ENCODE measurements at places on chromosomes 6 and 20.
A peak's percentile ranks its signal among the peaks of the same experiment; 100 is the strongest.

- no peak for DNase-seq
These were observed 96.8 kb upstream of the LY86 start for GRCh38 chr6:6491761-6492160.

GRCh38 chr6:95690328-95690727, 113.0 kb downstream of the MANEA start:
- DNase-seq = no peak

GRCh38 chr6:151592449-151593159, 98.8 kb downstream of the CCDC170 start:
- no peak for DNase-seq

GRCh38 chr6:57087916-57088315, 2.1 kb upstream of the ZNF451 start:
- no peak for DNase-seq

DNA sequence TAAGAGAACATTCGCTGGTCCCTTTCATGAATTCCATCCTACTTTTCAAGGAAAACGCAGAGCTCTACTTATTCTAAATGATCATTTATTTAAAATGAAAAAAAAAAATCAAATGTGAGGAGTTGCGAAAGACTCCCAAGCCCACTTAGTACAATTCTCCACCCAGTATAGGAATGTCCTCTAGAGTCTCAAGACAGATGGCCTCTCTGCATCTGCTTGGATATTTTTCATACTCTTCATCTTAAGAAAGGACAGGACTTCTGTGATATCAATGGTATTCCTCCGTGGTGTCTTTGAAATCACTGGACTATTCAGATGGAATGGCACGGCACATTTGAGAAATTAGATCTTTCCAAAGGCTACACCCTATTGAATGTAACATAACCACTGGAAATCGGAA, 107.1 kb downstream of the PTPRK start:
- no peak for DNase-seq

DNA sequence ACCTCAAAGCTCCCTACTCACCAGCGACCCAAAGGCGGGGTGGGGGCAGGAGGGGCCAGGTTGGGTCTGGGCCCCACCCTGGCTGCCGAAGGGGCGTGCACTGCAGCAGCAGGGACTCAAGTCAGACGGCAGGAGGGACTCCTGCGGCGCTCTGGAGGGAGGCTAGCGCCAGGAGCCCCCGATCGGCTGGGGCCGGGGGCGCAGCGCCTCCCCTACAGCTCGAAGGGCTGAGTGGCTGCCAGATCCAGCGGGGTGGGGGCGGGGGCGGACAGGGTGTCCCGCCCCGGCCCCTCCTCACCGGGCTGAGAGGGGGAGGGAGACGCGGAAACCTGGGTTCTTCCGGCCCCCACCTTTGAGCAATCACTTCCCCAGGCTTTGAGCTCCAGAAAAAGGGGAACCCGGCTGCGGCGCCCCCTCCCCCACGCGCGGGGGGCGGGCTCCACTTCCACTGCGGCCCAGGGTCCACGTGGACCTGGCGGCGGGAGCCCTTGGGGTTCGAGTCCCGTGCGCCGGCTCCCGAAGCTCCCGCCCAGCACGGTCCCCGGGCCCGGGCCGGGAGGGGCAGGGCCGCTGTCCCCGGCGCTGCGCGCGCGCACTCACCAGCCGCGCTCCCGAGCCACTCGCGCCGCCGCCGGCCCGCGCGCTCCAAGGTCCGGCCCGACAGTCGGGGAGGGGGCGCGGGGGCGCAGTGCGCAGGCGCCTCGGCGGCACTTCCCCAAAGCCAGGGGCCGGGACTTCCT, at the start of gene RGS19:
TSS of gene RGS19 (minus strand) at position 246 of the 740 bp plus-strand sequence. CDS start 2,632 bp downstream, outside the sequence.
- DNase-seq = peak; percentile 93

DNA sequence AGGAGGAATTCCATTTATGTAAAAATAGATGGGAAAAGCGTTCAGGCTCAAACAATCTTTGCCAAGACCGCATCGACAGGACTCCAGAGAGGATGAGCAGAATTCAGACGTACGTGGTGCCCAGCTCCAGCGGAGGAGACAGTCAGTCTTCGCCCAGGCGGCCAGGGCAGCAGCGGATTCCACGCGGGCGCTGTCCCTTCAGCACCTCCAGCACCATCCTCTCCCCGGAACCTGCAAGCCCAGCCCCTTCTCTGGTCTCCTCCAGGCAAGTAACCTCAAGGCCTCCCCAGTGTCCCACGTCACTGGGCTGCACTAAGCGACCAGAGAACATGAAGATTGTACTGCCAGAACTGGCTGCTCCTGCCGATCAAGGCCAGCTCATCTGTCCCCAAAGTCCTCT, 2.8 kb upstream of the KCNQ2 start:
- DNase-seq = peak; percentile 69

GRCh38 chr6:89024456-89024855, 56.1 kb upstream of the PNRC1 start:
- no peak for DNase-seq

DNA sequence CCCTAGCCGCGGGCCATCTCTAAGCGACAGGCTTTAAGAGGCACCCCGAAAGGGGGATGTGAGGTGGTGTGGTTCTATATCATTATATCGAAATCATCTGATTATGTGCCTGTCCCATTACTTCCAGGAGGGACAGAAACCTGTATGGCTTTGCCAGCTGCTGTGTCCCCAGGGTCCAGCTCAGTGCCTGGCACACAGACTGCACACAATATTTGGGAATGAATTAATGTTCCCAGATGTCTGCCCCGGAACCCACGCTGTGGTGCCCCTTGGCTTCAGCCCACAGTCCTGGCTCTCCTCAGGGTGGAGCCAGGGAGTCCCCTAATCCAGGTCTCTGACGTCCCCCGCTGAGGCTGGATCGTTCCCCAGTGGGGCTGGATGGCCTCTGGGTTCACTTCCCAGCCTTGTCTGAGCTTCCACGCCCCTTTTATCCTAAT, 8.9 kb upstream of the AHCY start:
- DNase-seq = peak; percentile 41

DNA sequence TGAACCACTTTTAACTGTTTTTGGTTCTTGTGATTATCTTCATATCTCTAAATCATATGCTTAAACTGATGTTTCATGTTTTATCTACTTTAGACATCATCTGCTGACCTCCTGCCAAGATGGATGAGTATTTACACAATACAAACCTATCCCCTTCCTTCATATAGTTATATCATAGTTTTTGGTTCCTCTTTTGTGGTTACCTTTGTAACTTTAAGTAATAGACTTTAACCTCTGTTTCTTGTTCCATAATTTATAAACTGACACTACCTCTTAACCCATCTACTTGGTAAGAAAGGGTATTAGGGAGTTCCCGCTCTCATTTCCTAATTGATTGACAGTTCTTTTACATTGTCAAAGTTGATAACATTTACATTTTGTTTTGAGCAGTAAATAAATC, 11.9 kb downstream of the PCMT1 start:
- no peak for DNase-seq

- no peak for DNase-seq
These were observed 285.2 kb upstream of the STXBP5 start for GRCh38 chr6:146919017-146919416.

GRCh38 chr6:107075951-107076381, 39.3 kb downstream of the BEND3 start:
- DNase-seq = no peak

- DNase-seq = no peak
These were observed 33.2 kb downstream of the PSMG4 start for GRCh38 chr6:3291987-3292386.

DNA sequence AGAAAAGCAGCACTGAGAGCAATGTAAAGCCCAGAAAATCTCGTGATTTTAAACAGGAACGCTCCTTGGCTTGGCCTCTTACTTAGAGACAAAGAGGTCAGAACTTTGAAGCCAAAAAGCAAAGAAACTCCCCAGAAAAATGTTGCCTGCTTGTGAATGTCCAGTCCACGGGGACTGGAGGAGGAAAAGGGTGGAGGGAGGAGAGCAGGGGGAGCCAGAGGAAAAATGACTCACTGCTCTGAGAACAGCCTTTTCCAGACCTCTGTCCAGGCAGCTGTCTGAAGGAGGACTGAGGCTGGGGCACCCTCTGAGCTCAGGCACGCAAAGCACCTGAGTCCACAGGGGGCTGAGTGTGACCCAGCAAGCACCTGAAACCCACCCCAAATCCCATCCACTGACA, 64.7 kb downstream of the TRAM2 start:
- DNase-seq = peak; percentile 80

- DNase-seq = no peak
These were observed 17.8 kb downstream of the MAP3K5 start for GRCh38 chr6:136774228-136775041.

- peak; percentile 50 for DNase-seq
These were observed 39.9 kb upstream of the BEND6 start for GRCh38 chr6:56914798-56915658.

DNA sequence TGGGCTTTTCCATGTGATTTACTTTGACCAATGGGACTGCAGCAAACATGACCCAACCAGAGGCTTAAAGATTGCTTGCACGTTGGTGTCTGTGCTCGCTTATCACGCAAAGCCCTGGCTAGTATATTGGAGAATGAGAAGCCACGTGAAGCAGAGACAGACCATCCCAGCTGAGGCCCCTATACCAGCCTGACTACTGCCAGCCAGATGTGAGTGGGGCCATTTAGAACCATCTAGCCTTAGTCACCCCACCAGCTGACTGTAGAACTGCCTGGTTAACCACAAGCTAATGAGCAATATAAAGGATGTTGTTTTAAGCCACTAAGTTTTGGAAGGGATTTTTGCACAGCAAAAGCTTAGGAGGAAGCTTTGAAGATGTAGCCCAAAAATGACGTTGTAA, 74.5 kb downstream of the MACROD2 start:
- DNase-seq = no peak

GRCh38 chr20:64056889-64057627, 5.9 kb upstream of the TCEA2 start:
- DNase-seq = no peak

- no peak for DNase-seq
These were observed 526.0 kb upstream of the SOX4 start for GRCh38 chr6:21067521-21067920.

GRCh38 chr6:34248198-34248726, 544 bp downstream of the SMIM29 start:
- peak; percentile 52 for DNase-seq

DNA sequence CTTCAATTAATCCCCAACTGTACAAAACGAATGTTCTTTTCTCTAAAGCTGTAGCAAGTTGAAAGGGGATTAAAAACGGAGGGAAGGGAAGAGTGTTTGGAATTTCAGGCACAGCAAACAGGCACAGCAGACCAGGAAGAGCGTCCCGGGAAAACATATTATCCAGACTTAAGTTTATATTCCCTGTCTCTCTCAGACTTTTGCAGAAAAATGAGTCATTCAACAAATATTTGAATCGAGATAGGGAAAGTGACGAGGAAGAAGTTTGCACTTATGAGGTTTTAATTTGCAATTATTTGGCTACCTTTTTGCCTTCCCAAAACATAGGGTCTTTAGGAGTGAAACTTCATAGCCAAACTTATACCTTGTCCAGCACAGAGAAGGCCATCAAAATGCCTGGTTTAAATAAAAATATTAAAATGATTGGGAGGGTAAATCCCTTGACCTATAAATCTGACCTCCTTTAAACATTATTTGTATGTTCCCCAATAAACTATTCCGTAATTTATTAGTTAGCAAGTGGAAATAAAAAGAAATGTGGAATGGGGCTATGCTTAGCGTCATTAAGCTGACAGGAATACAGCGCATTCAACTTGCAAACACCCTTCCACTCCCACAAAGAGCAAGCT, 16.0 kb downstream of the HFE start:
- DNase-seq = peak; percentile 71

GRCh38 chr6:116396441-116396840, 25.7 kb downstream of the DSE start:
- DNase-seq = no peak

GRCh38 chr6:88869263-88870020, 94.0 kb downstream of the RNGTT start:
- DNase-seq = no peak

DNA sequence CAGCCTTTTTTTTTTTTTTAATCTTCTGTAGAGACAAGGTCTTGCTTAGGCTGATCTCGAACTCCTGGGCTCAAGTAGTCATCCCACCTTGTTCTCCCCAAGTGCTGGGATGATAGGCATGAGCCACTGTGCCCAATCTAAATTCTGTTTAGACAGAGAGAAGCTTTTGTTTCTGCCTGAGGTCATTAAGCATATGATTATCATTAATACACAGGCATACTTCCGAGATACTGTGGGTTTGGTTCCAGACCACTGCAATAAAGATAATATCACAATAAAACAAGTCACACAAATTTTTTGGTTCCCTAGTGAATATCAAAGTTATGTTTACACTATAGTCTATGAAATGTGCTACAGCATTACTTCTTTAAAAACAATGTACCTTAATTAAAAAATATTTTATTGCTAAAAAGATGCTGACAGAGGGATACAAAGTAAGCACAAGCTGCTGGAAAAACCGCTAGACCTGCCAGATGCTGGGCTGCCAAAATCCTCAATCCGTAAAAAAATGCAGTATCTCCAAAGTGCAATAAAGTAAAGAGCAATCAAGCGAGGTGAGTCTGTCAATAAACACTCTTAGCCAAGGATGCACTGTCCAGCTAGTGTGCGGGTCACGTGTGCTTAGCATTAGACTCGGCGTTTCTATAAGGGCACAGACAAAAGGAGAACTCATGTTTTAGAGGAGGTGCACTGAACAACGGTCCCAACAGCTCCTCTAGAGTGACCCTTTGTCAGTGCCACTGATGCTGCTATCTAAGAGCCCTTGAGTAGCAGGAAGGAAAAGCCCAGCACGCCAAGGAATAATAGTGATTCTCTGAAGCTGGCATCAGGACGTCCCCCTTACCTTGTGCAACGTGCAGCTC, 16.1 kb downstream of the TXNDC5 start:
- DNase-seq = no peak

- DNase-seq = peak; percentile 25
These were observed 190.8 kb upstream of the NOX3 start for GRCh38 chr6:155646443-155646842.

GRCh38 chr20:5000263-5001173, 792 bp downstream of the SLC23A2 start:
- DNase-seq = peak; percentile 26

- peak; percentile 56 for DNase-seq
These were observed 61.5 kb downstream of the RREB1 start for GRCh38 chr6:7169296-7169721.

- DNase-seq = peak; percentile 85
These were observed 17.3 kb downstream of the PLN start for GRCh38 chr6:118565311-118565960.

- DNase-seq = no peak
These were observed 69.0 kb downstream of the ZHX3 start for GRCh38 chr20:41248368-41249024.

GRCh38 chr20:51354191-51354768, 188.2 kb downstream of the NFATC2 start:
- no peak for DNase-seq

All from stomach (tissue), 19 donors.